ENCODE measurements at places on chromosomes 3 and 15.

DNA sequence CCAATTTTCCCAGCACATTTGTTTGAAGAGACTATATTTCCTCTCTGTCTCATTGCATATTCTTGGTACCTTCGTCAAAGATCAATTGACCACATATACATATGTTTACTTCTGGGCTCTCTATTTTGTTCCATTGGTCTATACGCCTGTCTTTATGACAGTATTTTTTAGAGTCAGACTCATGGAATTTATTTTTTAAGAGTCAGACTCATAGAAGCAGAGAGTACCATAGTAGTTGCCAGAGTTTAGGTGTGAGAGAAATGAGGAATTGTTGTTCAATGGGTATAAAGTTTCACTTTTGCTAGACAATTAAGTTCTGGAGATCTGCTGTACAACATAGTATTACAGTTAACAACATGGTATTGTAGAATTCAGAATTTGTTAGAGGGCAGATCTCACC lies 27.1 kb downstream of the PLA2G4F start:
- DNase-seq: no peak

- DNase-seq: no peak
These were observed 17.2 kb upstream of the TCAIM start for GRCh38 chr3:44321335-44321734.

DNA sequence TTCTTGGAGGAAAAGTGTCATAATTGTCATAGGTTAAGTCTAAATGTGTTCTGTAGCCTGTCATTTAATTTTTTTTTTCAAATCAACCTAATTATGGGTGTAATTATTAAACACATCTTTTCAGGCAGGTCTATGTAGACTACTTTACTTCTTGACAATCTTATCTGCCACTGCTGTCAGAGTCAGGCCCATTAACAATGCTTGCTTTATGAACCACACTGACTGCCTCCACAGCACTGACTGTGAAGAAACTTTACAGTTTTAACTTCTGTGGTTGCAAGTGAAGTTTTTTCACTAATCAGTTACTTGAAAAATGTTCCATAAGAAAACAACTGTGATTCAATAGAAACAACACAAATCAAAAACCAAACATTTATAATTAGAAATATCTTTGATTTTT lies 407.8 kb downstream of the PLCL2 start:
- no peak for DNase-seq

- DNase-seq: no peak
These were observed 221.8 kb downstream of the TPRG1 start for GRCh38 chr3:189393598-189393997.

GRCh38 chr3:6108957-6109356 lies 752.0 kb upstream of the GRM7 start:
- DNase-seq: no peak

- no peak for DNase-seq
These were observed 222.0 kb downstream of the MCTP2 start for GRCh38 chr15:94453227-94453988.

DNA sequence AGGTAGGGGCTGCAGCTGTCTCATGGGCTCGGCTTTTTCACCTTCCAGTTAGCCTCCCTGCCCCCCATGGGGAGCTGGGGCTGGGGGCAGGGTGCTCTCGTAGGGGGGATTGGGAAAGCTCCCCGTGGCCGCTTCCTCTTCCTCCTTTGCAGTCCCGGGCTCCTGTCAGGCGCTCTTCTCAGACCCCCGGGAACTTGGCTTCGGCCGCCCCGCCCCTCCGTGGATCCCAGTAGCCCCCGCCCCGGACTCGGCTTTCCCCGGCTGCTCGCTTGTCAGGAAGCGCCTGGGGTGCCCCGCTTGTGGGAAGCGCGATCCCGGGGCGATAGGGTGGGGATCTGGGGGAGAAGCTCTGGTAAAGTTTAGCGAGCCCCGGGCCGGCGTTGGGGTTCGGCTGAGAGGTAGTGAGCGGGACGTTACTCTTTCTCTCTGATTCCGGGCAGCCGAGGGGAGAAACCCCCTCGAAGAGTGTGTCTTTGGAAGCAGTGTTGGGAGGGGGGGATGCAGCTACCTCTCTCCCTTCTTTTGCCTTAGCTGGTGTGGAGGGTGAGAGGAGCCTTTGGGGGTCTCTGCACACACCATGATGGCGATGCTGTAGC lies 611 bp downstream of the PIAS1 start:
- peak; percentile 84 for DNase-seq

- DNase-seq: no peak
These were observed 751.6 kb downstream of the SI start for GRCh38 chr3:164326714-164327113.

All from umbilical cord (tissue), 2 donors.